ENCODE measurements at places on chromosomes 11 and 22.

GRCh38 chr22:29661336-29661735, 57.9 kb downstream of the NF2 start:
- no peak for DNase-seq

GRCh38 chr11:22044126-22044525, 148.8 kb upstream of the ANO5 start:
- no peak for DNase-seq

GRCh38 chr11:45089251-45089650, 57.2 kb upstream of the PRDM11 start:
- DNase-seq: peak; percentile 98

DNA sequence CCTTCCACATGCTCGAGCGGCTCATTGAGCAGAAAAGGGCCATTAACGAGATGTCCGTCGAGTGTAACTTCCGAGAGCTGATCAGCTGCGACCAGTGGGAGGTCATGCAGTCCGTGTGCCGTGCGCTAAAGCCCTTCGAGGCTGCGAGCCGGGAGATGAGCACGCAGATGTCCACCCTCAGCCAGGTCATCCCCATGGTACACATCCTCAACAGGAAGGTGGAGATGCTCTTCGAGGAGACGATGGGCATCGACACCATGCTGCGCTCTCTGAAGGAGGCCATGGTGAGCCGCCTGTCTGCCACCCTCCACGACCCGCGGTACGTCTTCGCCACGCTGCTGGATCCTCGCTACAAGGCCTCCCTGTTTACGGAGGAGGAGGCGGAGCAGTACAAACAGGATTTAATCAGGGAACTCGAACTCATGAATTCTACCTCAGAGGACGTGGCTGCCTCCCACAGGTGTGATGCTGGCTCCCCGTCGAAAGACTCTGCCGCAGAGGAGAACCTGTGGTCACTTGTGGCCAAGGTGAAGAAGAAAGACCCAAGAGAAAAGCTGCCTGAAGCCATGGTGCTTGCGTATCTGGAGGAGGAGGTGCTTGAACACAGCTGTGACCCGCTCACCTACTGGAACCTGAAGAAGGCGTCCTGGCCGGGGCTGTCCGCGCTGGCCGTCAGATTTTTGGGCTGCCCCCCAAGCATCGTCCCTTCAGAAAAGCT, 31.7 kb downstream of the ALG12 start:
- no peak for DNase-seq

GRCh38 chr11:47406896-47407745, 1.3 kb upstream of the SLC39A13 start:
- no peak for DNase-seq

- DNase-seq: peak; percentile 5
Observed at GRCh38 chr11:20647976-20648565, 21.3 kb upstream of the NELL1 start.

GRCh38 chr11:122045181-122045586, 70.8 kb downstream of the BLID start:
- no peak for DNase-seq

GRCh38 chr11:79458709-79459108, 17.9 kb upstream of the TENM4 start:
- DNase-seq: no peak

- DNase-seq: no peak
Observed at GRCh38 chr11:102283116-102283485, 34.2 kb upstream of the BIRC3 start.

- DNase-seq: no peak
Observed at GRCh38 chr11:90818196-90818745, 595.4 kb upstream of the CHORDC1 start.

GRCh38 chr11:66071381-66071801, 1.3 kb downstream of the PACS1 start:
- no peak for DNase-seq

DNA sequence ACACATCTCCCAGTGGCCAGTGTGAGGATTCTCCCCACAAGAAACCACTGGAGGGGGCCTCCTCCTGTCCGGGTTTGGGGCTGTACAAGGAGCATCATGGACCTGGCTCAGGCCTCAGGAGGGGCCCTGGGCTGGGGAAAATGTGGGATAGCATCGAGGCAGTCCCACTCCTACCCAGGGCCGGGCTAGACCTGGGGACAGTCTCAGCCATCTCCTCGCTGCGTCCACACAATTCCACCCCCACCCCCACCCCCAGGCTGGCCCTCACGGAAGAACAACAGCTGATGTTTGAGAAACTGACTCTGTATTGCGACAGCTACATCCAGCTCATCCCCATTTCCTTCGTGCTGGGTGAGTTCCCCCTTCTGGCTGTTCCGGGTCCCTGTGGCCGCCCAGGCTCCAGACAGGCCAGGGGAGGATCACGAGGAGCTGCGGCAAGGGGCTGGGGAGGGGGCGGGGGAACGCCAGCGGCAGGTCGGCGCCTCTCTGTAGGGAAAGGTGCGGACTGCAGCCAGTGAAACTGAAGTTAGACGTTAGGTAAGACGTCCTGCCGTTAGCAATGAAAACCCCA, 4.8 kb downstream of the BEST1 start:
- DNase-seq: no peak

DNA sequence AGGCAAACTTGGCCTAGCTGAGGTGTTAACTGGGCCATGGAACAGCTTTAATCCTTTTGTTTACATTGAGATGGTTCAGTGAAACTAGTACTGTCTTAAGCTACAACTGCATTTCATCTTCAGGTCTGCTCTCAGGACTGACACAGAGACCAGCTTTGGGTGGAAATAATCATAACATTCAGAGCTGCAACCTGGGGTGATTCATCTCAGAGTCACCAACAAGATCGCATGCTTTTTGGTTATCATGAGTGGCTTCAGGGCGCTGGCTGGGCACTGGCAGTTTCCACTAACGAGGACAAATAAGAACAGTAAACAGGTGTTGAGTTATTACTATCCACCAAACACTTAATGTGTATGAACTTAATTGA, 60.9 kb upstream of the PAX6 start:
- DNase-seq: no peak

DNA sequence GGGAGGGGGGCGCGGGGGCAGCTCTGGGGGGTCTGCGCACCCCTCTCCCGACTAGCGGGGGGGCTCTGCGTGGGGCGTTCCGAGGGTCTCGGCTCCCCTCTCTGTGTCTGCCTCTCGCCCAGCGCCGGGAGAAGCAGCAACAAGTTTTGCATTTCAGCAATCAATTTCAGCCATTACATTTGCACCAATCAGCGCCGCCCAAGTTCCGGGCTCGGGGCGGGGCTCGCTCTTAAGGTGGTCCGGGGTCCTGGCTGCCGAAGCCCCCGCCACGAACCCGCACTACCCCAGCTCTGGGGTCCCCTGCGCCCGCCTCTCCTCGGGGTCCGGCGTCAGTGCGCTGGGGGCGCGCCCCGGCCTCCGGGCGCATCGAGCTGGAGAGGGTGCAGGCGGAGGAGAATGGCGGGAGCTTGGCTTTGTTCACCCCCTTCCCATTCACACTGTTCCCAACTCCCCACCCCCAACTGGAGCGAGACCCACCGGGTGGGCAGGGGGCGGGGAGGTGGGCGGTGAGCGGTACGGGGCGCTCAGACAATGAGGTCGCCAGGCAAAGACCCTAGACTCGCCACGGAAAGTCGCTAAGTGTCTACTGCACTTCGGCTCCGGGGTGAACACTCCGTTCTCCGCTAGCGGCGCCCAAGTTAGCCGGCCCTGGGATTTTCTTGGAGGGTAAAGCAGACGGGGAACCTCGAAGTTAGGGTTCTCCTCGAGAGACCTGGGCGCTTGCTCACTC, at the start of gene MN1:
MN1 (minus strand) TSS at position 141 of the 730 bp plus-strand sequence. CDS start 1,213 bp downstream, outside the sequence.
- DNase-seq: no peak

- DNase-seq: no peak
Observed at GRCh38 chr11:76159303-76159937, 46.9 kb downstream of the WNT11 start.

DNA sequence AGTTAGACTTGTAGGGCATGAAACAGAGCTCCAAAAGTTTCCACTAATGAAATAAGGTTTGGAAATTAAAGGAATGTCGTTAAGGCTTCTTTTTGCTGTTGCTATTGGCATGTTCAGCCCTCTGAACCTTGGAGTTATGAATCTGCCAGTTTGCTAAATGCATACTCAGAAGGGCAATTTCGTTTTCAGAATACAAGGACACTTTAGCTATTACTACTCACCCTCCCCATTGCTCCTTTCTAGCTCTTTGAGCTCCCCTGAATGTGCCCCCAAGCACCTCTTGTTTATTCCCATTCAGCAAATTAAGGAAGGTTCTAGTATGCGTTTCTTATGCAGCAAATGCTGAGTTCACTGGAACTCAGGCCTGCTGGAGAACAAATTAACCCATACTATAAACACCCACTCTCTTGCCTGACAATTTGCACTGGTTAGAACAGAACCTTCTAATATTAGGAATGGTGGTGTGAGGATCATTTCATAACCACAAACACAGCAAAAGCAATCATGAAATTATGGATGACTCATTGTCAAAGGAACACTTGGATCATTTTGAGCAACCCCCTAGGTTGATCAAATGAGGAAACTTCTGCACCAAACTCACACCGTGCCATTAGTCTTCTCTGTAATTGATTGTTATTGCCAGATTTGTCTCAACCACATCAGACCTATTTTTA, 26.2 kb upstream of the LIN7C start:
- no peak for DNase-seq

GRCh38 chr22:48715511-48715910, 1112.2 kb downstream of the BRD1 start:
- no peak for DNase-seq

DNA sequence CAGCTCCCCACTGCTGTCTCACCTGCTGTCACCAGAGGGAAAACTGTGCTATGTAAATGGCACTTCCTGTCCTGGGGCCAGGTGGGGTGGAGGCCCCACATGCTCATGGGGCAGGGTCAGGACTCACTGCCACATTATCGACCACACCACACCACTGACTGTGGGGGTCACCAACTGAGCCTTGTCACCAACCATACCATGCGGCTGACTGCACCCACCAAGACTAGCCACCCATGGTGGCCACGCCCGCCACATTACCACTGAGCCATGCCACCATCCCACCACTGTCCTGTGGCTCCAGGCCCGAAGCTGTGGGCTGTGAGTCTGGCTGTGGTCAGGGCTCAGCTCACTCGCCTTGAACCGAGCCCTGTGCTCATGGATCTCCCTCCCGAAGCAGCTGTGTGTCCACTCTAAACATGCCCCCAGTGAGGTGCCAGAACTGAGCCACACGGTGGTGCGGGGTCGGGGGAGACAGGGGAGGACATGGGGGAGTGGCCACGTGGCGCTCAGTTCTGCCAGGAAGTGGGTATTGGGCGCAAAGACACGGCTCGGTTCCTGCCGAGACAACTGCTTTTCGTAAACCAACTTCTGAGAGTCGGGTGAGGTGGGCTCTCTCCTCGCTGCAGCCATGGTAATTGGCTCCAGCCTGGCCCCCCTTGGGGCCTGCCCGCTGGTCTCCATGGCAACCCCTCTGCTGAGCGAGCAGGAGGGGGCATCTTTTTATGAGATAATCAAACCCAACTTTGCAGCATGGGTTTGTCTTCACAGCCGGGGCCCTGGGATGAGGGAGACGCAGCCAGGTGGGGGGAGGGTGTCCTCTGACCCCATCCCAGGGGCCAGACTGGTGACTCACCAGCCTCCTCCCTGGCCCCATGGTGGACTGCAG, 23.2 kb downstream of the RTN4R start:
- DNase-seq: no peak

DNA sequence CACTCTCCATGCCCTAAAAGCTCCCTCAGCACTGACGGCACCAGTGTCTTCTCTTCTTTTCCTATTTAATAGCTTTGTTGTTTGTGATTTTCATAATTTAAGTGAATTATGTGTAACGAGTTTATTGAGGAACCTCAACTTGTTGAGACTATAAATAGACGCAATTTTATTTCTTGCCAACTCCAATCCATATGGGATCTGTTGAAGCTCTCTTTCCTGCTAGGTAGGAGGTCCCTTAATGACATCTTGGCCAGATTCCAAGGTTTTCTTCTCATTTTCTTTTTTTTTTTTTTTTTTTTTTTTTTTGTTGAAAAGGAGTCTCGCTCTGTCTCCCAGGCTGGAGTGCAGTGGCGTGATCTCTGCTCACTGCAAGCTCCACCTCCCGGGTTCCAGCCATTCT, 14.2 kb downstream of the RTL6 start:
- no peak for DNase-seq

DNA sequence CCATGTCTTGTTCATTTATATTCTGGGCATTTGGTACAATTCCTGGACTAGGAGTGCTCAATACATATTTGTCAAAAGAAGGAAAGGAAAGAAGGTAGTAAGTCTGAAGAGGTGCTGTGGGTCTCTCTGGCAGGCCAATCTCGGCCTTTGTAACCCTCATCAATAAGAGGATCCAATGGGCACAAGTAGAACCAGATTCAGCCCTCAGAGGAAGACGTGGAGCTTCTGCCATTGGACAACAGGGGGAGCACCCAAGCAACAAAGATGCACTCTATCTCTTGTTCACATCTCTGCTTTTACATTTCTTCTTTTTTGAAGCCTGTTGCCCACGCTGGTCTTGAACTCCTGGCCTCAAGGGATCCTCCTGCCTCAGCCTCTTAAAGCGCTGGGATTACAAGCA, 2.2 kb upstream of the VPS11 start:
- DNase-seq: no peak

DNA sequence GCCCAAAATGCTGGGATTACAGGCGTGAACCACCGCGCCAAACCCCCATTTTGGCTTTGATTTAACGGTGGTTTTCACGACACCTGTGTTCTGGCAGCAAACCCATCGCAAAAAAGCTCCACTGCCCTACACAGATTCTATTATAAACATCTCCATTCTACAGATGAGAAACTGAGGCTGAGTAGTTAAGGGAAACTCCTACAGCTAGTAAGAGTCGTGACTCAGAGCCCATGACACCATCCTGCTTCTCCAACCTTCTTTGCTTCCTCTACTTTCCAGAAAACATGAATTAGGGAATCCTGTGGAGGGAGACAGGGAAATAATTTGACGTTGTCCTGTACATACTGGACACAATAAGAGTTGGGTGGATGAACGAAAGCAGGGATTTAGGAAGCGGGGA, 429 bp upstream of the SNX15 start:
- DNase-seq: no peak

- no peak for DNase-seq
Observed at GRCh38 chr11:117855186-117855845, 21.1 kb downstream of the FXYD6 start.

- no peak for DNase-seq
Observed at GRCh38 chr11:36425561-36426081, 84.5 kb downstream of the TRAF6 start.

DNA sequence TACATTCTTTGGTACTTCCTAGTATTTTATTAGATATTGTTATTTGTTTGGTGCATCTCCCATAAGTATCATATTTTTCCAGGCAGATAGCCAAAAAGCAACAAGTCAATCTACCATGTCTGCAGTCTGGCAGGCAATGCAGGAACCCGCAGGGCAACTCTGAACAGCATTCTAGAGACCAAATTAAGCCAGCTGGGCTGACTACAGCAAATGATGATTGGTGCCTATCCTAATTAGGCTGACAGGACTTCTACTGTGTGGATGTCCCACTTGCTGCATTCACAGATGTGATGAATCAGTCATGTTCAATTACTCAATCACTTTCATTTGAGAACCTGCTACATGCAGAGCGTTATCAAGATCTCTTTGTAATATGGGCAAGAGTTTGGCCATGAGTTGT, 40.3 kb upstream of the AMOTL1 start:
- DNase-seq: no peak

Measured in cerebellar nuclear complex (tissue), 1 donor.